Stomach (tissue), 19 donors: ENCODE measurements at places on chromosomes 7 and 10. TPM values are rescaled to one million over a fixed set of nuclear protein-coding genes. Genes with fewer than 3 reads are reported as not detected.

The CYP2C19 gene
- total RNA-seq, result 19.7 TPM

- H3K36me3 ChIP-seq, result no peaks in the 10 kb centered on the region
- no peaks in the 10 kb centered on the region for H3K27me3 ChIP-seq
- no peaks in the 10 kb centered on the region for H3K4me1 ChIP-seq
- H3K4me3 ChIP-seq, result no peak overlapping the region
- no peak overlapping the region for H3K27ac ChIP-seq
Measured at GRCh38 chr7:51639661-51640334, 323.2 kb upstream of the COBL start.

- no peaks in the 10 kb centered on the region for H3K4me1 ChIP-seq
- DNase-seq, result peak; percentile 32
- no peaks in the 10 kb centered on the region for H3K36me3 ChIP-seq
Measured at GRCh38 chr7:92421676-92422435, 25.4 kb upstream of the GATAD1 start.

- no peak overlapping the region for H3K4me3 ChIP-seq
- H3K27ac ChIP-seq, result peak overlapping the region; percentile 43
- no peaks in the 10 kb centered on the region for H3K36me3 ChIP-seq
- H3K27me3 ChIP-seq, result no peaks in the 10 kb centered on the region
- DNase-seq, result no peak
- no peaks in the 10 kb centered on the region for H3K4me1 ChIP-seq
Measured at GRCh38 chr7:25624833-25625232, 396.5 kb upstream of the NPVF start.

GRCh38 chr10:12334186-12334530 lies 15.2 kb upstream of the CAMK1D start:
- peaks cover 19% of the 10 kb centered on the region for H3K4me1 ChIP-seq
- H3K36me3 ChIP-seq, result no peaks in the 10 kb centered on the region
- DNase-seq, result no peak
- no peaks in the 10 kb centered on the region for H3K27me3 ChIP-seq
- no peak overlapping the region for H3K4me3 ChIP-seq

DNA sequence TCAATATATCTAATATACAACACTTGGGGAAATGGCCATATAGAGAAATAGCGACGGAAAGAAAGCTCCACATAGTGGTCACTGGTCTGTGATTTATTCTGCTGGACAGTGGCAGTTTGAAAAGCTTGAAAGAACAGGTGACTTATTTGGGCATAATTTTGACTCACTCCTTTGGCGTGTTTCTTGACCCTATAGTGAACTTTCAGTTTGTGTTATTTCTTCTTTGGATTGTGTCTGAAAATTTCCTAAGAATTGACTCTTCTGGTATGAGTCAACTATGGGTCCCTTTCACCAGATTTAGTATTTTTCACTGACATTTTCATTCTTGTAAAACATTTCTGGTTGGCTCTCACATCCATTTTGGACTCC lies 25.8 kb upstream of the IMMP2L start:
- no peaks in the 10 kb centered on the region for H3K4me1 ChIP-seq
- H3K27ac ChIP-seq, result no peak overlapping the region
- no peak overlapping the region for H3K4me3 ChIP-seq

The PTN gene
- 6.7 TPM for total RNA-seq

GRCh38 chr10:102660888-102661657 lies 16.8 kb downstream of the TRIM8 start:
- peak overlapping the region; percentile 4 for H3K4me3 ChIP-seq
- H3K27me3 ChIP-seq, result no peaks in the 10 kb centered on the region
- H3K4me1 ChIP-seq, result peaks cover 64% of the 10 kb centered on the region
- DNase-seq, result peak; percentile 81

DNA sequence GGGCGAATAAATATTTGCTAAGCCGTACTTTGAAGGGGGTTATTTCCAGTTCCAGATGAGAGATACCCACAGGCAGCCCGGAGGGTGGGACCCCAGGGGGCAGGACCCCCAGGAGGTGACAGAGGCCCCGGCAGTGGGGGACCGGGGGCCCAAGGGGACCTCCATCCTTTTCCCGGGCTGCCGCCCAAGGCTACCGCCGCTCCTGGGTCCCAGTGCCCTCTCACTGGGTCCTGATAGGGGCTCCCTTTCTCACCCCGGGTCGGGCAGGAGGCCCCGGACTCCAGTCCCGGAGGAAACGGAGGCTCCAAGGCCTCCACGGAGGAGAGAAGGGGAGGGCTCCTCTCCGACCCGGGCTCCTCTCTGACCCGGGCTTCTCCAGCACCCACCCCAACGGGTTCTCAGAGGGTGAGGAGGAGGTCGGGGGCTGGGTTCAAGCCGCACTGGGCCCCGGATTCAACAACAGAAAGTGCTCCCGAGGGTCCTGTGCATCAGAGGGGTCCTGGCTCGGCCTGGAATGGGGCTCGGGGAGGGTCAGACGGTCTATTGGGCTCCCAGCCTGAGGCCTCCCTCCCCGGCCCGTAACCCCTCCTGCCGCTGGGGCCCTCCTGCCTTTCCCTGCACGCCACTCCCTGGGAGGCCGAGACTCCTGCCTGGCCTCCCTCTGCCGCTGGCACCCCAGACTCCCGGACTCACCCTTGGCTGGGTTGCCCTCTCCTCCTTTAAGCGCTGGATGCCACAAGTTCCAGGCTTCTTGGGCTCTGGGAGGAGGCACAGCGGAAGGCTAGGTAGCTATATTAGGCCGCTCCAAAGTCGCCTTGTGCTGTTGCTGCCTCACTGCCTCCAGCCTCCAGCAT lies 62.5 kb downstream of the ZNF37A start:
- no peak overlapping the region for H3K27ac ChIP-seq
- H3K36me3 ChIP-seq, result no peaks in the 10 kb centered on the region
- H3K27me3 ChIP-seq, result no peaks in the 10 kb centered on the region
- H3K4me3 ChIP-seq, result no peak overlapping the region
- no peaks in the 10 kb centered on the region for H3K4me1 ChIP-seq
- DNase-seq, result no peak
